ENCODE measurements at places on chromosomes 12 and 14.

GRCh38 chr14:55441286-55441685 lies 870 bp upstream of the TBPL2 start:
- DNase-seq: no peak

DNA sequence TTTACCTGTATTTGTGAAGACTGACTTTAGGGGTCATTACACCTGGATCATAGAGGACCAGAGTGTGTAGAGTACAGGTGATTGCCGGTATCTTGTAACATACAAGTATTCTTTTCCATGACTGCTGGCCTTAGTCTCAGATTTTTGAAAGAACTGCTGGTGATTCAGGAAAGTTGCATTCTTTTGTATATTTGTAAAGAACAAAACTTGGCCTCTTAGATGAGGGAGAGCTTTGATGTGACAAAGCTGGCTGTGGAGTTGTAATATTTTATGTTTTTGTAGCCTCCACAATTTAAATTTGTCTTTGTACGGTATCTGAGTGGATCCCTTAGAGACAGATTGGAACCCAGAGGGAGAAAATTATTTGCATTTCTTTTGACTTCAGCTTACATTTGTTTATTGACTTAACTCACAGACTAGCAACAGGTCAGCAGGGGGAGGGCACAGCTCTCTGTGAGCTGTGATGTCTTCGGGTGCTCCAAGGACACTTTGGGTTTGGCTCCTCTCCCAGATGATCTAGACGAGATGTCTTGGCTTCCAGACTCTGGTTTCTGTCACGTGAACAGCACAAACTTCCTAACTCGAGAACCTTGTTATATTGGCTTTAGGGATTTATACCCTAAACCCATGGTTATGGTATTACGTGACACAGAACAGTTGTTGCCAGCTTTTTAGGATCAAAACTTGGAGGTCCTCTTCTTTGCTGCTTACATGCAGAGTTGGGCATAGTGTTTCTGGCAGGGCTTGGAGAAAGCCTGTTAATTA lies 65.9 kb downstream of the DAAM1 start:
- no peak for DNase-seq

DNA sequence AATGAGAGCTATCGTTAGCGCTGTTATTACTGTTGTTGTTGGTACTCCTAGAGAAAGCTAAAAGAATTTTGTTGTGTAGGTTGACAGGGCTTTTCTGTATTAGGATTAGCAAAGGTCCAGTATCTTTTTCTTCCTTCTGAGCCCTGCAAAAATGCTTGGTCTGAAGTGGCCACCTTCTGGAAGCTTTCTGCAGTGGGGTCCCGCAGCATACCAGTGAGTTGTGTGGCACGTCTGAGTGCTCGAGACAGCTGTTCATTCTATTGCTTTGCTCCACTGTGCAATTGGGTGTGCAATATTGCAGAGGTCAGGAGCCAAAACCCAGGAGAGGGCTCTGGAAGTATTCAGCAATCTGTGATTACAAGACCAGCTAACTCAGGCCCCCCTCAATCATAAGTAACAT lies 57.1 kb downstream of the CCDC60 start:
- no peak for DNase-seq

DNA sequence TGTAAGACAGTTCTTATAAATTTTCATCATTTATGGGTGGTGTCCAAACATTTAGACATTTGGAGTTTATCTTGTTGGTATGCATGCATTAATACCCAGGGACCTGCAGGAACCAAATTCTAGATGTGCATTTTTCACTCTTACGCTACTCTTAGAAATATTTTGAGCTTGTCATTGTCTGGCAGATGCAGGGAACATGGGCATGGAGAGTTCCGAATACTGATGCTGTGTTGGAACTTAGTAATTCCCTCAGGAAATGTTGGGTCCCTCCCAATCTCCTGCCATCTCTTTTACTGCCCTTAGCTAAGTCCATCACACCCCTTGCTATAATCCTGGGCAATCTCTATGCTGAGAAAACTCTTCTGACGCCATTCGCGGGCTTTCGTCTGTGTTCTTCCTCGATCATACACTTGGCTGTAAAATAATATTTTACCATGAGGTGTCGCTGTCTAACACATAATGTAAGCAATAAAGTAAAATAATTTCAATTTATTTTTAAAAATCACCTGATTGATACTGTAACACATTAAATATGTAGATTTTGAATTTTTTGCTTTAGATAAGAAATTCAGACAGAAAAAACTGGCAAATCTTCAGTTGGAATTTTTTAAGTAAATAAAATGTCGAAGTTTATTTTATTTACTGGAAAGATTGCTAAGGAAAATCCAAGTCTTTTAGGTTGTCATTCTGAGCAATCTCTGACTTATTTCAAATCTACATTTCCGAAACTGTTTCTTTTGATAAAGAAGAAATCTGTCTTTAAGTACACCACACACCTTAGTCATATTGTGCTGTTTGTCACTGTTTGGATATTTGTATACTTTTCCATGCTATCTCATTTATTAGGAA lies 304.1 kb upstream of the SSTR1 start:
- DNase-seq: no peak

DNA sequence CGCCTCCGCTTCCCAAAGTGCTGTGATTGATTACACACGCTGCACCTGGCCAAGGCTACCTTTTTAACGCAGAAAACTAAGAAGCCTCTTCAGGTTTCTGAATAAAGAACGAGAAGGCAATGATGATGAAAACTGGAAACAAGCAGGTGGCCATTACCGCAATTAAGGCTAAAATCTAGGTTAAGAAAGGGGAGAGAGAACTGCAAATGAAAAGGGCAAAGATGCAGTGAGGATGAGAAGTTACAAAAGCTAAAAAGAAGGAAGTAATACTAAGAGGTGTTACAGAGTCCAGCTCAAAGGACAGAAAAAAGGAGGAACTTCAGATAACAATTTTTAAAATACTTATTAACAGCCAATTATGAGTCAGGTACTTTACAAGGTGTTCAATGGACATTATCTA lies 79.7 kb downstream of the DUSP16 start:
- no peak for DNase-seq

DNA sequence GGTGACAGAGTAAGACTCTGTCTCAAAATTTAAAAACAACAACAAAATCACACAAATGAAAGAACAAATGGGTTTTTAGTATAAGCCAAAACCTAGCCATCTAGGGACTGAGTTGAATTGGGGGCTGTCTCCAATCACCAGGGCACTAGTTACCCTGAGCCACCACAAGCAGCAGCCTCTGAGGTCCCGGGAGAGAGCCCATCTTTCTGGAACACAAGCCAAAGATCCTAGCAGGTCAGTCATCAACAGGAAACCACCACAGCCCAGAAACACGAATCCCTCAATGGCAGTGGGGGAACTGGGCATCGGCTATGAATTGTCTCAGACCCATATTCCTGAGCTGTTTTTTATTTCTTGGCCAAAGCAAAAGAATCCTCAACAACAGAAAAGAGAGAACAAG lies 75.3 kb downstream of the KDM2B start:
- DNase-seq: no peak

DNA sequence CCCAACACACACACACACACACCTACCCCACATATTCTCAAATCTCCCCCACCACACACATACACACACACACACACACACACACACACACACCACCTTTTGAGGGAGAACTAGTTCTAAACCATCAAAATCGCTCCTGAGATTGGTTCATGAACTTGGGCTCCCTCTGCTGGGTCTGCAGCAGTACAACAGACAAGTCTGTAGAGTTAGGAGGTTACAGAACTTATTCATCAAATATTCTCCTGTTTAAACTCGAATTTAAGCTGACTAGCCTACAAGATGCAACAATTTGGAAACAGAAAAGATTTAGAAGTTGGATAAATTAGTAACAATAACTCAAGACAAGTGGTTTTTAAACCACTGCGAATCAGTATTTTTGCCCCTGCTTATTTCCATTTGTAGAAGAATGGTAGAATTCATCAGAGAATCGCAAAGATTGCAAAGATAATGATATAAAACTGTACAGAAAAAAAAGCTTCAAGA lies 136.4 kb upstream of the USP15 start:
- DNase-seq: peak; percentile 42

DNA sequence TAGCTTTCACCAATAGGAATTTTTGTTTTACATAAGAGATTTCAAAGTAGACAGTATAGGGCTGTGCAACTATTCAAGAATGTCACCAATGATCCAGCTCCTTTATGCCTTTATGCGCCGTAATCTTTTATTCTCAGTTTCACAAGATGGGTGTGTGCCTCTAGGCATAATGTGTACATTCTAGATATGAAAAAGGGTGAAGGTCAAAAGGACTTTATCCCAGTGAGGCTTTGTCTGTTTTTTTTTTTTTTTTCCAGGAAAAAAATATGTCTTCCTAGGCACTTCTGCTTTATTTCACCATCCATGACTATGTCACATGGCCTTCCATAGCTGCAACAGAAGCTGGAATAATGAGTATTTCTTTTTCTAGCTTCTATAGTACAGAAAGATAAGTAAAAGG lies 142.3 kb upstream of the IGF1 start:
- DNase-seq: no peak

DNA sequence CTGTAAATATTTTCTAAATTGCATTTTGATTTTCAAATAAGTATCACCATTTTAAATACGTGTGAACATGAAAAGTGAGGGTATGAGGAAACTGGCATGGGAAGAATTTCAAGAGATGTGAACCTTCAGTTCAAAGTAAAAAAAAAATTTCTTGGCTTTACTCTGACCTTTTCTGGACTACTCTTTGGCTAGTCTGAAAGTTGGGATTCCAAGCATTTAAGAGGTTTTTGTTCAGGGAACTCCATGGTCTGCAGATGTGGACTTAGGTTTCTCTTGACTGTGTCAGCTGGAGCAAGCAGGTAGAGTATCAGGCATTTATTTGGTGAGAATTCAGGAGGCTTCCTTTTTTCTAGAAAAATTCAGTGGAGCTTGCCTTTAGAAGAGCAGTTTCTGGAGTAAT lies 311.6 kb downstream of the LRIG3 start:
- no peak for DNase-seq

- DNase-seq: no peak
Measured at GRCh38 chr12:19719672-19720071, 280.4 kb downstream of the AEBP2 start.

DNA sequence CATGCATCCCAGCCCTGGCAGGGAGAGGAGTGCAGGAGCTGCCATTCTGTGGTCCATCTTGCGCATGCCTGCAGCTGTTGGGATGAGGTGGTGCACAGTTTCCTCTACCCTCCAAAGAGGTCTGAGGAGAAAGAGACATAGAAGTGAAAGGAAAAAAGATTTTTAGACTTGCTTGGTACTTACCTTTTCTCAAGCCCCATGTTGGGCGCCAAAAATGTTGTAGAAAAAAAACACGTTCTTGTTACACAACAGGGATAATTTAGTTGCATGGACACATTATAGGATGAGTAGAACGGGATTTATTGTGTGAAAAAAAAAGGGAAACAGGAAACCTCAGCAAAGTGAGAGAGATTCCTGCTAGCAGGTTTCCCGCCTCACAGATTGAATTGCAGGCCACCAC lies 244.4 kb upstream of the GARIN2 start:
- no peak for DNase-seq

DNA sequence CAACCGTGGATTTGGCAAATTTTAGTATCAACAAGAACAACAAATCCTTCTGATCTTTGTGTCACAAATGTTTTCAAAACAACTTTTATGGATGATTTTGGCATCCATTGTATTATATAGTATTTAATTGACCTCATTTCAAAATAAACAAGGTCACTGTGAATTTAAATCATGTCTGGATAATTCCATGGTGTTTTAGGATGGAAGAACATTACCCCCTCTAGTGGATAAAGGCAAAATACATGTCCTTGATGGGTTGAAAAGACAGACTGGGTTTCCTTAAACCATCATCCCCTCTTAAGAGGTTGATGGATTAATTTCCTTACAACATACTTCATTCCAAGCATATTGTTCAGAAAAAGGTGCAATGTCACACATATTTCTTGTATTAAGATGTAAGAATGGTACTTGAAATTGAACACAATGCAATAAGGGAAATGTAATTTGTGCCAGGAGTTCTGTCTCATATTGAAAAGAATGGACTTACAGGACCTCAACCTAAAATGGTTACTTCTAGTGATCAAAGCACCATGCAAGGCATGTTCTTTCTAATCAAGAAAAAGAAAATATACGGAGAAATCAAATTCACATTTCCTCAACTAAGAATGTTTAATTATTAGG lies 352.0 kb downstream of the BCAT1 start:
- no peak for DNase-seq

DNA sequence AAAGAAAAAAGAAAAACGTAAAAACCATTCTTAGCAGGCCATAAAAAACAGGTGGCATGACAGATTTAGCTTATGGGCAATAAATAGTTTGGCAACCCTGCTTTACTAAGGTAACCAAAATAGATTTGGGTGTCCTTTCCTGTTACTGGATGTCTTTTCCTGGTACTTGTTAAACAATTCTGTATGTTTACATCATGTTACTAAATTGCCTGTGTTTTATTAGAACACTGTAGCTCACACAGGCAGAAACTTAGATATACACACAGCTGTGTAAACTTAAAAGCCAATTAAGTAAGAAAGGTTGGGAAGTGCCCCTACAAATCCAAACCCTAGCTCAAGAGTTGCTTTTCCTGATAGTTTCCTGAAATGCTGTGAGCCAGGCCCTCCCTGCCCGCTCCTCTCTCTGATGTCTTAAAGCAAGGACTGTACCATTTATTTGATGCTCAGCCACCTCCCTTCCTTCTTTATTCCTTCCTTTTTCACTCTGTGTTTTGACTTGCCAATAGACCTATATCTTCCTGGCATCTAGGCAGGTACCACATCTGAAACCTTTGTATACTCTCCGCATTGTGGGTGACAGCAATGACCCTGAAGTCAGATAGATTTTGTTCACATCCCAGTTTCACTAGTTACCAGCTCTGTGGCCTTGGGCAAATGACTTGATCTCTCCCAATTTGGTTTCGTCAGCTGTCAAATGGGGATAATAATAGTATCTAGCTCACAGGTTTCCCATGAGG lies 3.7 kb upstream of the CAMKK2 start:
- DNase-seq: no peak

- no peak for DNase-seq
Measured at GRCh38 chr14:97366400-97366799, 569.2 kb downstream of the VRK1 start.

DNA sequence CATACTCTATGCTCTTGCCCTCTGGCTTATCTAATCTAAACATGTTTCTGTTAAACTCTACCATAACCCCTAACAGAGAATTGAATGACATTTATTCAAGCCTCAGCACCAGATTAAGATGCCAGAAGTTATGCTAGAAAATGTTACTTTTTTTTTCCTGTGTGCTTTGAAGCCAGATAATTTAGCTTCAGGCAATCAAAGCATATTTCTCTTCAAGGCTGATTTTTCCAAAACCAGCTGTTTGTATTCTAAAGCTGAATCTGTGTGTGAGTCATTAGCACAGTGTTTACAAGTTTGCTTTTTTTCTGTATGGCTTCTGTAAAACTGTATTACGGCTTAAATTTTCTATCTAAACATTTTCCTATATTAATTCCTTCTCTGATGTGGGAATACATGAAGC lies 326.1 kb downstream of the FSCB start:
- DNase-seq: no peak

- DNase-seq: no peak
Measured at GRCh38 chr14:50670196-50670865, 2.2 kb upstream of the SAV1 start.

DNA sequence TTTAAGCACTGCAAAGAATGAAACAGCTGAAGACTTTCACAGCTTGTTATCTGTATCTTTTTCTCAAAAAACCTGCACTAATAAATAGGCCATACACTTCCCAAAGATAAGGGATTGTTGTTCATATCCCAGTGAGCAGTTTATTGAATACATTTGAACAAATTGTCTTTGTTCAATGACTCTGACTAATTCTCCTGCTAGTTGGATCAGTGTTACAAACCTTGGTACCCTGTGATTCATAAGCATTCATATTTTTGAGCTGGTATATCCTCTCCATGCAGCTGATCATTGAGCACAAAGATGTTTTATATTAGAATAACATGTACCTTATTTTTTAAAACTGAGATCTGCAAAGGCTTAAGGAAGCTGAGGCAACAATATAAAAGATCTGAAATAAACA lies 58.9 kb upstream of the FSCB start:
- DNase-seq: no peak
